ENCODE measurements at places on chromosomes 6 and 20.

DNA sequence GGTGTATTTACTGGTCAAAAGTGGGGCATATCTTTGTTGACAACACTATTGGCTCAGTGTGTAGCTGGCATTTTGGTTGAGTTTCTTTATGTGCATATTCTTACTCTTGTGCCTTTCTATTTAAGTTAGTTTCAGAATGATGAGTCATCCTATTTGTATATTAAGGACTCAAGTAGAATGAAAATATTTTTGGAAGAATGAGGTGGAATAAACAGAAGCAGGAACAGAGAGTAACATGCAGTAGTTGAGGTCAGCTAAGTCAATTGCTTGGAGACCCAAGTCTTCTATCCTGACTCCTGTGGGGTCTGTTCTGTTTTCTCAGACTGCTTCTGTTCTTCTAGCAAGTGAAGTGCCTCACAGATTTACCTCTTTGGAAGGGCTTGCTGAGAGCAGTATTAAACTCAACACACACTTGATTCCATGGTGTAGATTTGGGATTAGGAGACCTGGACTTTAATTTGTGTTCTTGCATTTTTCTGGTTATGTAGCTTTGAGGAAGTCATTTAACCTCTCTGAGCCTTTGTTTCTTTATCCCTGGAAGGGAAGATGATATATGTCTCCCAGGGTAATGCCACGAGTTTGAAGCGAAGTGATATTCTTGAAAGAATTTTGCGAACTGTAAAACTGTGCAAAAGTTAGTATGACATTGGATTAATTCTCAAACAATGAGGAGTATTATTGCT lies 324.3 kb downstream of the QKI start:
- no peak for DNase-seq

DNA sequence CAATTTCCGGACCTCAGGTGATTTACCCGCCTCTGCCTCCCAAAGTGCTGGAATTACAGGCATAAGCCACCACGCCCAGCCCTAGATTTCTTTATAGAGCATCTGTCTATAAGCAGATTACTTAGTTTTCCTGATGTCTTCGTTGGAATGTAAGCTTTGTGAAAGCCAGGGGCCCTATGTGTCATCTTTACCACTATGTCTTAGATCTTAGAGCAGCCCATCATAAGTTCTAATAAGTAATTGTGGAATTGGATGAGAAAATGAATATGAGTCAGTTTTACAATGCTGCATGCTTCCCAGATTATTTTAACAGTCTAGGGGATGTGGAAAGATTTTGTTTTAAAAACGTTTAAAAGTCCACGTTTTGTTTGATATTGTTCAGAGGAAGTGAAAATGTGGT lies 9.1 kb upstream of the ZBTB2 start:
- DNase-seq, result no peak

DNA sequence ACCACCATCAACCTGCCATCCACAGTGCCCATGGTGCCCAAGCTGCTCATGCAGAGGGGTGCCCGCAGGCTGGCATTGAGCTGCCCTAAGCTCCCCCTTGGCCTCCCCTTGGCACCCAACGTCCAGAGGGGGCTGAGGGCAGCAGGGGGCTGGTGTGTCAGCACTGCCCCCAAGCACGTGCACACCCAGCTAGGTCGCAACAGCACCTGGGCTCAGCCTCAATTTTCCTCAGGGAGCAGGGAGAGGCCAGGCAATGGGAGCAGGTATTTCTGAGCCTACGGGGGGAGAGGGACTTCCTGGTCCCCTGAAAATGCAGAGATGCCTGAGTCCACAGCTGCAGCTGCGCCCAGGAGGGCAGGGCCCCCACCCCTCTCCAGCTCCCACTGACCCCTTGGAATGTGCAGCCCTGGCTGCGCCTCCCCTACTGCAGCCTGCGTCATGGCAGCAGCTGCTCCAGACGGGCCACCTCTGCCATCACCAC lies 204.2 kb downstream of the ANKRD60 start:
- no peak for DNase-seq

DNA sequence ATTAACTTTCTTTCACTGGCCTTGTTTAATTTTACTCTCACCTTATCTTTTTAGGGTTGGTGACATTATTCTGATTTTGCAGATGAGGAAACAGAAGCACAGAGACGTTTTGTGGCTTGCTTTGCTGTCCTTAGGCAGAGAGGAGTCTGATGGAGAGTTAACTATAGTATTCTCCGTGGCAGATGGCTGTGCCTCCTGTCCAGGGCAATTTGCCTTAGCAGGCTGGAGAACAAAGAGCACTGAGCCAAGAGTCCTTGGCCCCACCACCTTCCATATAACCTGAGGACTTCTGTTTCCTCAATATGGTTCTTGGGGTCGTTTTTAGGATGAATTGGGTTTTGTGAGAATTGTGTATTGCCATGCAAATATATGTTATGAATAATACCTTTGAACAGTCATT lies 71.4 kb upstream of the BACH2 start:
- no peak for DNase-seq

- DNase-seq, result no peak
Observed at GRCh38 chr6:118567974-118568373, 19.9 kb downstream of the PLN start.

All from NCI-H1092 (cell line).